ENCODE measurements at places on chromosomes 7 and 10.

DNA sequence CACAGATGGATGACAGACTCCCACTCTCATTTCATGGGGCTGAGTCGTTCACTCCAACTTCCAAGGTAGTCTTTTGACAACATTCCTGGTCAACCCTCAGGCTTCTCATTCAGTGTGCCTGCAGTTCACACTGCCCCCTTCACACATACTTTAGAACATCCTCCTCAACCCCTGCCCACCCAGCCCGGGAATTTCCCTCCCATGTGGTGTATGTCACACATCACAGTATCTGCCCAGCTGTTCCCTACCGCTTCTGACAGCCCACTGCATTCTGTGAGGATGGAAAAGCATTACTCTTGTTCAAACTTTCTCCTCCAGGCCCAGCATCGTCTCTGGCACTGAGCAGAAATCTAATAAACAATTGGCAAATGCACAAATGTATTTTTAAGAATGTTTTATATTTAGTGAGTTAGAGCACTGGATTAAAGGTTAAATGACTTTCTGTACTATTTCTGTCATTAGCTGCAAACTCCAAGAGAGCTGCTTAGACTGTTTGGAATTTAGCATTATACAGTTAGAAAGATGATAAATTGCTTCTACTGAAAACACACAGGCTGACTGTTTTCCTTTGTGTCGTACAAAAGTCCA, 110.4 kb downstream of the SFMBT2 start:
- no peak for DNase-seq

DNA sequence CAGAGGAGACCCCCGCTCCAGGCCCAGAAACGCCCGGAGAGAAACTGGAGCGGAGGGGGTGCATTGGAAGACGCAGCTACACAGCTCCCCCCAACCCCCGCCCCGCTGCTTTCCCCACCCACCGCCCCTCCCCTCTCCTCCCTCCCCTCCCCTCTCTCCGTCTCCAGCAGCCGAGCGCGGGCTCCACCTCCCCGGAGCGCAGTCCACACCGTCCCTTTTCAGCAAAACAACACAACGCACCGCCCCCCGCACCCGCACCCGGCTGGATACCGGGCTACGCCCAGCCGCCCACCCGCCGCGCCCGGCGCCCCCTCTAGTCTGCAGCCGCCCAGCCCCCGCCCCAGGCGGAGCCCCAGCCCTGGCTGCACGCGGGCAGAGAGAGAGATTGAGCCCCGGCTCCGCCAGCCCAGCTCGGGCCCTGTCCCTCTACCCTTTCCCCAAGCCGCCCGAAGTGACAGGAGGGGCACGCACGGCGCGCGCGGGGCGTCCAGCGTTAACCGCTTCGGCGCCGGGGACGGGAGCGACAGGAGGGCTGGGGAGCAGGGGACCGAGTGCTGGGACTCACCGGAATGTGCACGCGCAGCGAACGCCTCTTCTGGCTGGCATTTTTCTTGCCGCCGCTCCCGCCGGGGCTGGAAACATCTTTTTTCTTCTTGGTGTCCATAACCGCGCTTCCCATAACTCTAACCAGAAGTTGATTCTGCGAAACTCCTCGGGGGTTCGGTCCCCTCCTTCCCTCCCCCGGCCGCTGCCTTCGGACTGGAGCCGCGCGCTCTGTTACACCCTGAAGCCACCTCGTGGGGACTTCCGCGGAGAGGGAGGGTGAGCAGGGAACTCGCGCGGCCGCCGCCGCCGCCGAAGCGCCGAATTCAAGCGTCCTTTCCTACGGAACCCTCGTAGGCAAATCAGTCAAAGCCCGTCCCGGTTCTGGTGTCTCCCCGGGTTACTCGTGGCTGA, 695 bp downstream of the PRKAG2 start:
- DNase-seq, result no peak

DNA sequence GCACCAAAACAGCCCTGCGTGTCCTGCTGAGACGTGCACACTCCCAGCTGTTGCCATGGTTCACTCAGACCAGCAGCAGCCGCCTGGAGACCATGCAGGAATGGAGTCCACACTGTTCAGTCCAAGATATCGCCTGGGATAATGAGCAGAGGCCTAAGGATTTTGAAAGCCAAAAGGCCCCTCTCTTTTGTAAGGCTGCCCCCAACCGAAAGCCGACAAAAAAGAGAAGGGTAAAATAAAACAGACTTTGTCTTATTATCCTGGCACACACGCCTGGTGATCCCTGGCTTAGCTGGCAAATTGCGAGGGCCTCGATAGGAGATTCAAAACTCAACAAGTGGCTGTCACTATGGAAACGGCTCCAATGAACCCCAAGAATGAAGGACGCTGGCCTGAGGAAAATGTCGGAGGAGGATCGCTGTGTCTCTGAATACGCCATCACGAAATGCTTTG, 263.6 kb downstream of the SKIDA1 start:
- DNase-seq, result no peak

- DNase-seq, result peak; percentile 80
Observed at GRCh38 chr7:18978108-18978495, 139.3 kb downstream of the TWIST1 start.

DNA sequence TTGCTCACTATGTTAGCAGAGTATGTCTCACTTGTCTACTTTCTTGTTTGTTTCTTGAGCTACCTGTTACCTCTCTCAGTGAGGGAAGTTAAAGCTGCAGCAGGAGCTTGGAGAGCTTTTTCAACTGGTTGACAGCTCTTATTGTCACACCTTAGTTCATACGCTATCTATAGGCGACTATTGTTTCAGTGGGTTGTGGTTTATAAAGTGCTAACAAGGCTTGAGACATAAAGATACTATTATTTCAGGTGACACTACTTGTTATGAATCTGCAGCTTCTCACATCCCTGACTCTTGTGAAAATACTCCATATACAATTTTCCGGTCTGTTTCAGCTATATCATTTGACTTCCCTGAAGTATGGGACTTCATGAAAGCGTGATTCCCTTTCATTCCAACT, 167.4 kb downstream of the CSTF2T start:
- DNase-seq, result no peak

- DNase-seq, result peak; percentile 92
Observed at GRCh38 chr10:79488336-79488735, 24.0 kb upstream of the EIF5AL1 start.

DNA sequence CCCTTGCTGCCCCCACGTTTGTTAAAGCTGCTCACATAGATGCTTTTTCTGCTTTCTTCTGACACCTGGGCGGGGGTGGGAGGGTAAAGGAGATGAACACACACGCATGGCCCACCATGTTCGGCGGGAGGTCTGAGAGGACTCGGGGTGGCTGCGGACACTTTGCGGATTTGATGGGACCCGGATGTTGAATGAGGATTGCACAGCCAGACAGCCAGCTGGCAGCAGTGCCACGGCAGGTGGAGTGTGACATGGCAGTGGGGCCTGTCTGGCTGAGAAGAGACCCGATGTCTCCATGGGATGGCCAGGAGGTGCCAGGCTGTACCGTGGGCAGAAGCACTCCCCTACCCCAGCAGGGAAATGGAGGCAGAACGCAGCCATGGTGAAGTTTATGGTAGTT, 31.2 kb downstream of the PPP2R2D start:
- no peak for DNase-seq

GRCh38 chr7:155233311-155234157, 64.1 kb upstream of the INSIG1 start:
- peak; percentile 38 for DNase-seq

DNA sequence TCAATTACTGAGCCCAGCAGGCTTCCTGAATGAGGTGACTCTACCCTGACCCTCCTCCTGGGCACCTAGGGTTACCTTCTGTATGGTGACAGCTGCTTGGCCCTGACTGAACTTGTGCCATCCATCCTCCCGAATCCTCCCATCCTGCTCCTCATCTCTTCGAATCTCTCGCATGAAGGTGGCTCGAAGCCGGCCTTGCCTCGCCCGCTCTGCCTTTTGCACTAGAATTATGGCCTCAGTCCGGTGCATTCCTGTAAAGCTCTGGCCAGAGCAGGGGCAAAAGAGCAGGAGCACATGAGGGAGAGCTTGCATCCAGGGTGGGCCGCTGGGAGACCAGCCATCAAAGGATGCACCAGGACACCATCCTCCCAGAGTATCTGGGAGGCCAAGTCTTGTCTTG, 7.5 kb downstream of the H2BK1 start:
- no peak for DNase-seq

DNA sequence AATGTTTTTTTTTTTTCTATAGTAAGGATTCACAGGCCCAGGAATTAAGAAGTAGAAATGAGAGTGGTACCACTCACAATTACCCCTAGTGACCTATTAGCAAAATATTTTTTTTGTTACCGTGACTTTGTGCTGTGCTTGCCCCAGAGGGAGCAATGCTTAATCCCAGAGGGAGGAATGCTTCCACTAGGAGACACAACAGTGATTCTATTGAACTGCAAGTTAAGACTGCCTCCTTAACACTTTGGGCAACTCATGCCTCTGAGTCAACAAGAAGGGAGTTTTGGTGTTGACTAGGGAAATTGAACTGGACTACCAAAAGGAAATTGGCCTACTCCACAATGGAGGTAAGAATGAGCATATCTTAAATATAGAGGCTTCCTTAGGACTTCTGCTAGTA, 17.2 kb upstream of the MEOX2 start:
- DNase-seq, result no peak

DNA sequence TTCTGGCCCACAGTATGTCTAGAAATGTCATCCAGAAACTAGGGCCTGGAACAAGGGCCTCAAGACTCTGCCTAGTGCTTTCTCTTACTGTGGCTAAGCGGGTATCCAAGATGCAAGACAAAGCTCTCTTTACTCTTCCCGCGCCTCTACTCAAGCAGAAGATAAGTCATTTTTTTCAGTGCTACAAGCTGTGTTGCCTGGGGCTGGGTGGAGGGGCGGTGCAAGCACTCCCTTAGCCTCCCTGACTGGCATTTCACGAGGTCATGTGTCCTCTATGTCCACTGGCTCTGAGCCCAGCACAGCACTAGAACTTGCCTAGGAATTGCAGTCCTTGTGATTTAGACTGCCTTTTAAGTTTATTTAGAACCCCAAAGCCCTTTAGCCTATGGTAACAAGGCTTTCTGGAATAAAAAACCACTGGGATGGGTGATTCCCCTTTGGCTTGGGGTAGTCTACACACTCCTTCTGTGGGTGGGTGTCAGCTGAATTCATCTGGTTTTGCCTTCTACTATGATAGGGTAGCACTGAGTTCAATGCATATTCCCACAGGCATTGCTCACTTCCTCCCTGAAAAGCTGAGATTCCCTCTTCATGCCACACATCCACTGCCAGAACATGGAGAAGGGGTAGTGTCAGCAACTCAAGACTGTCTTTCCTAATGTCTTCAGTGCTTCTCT, 371.8 kb upstream of the KCND2 start:
- peak; percentile 3 for DNase-seq

GRCh38 chr7:16095171-16095950, 326.0 kb downstream of the CRPPA start:
- DNase-seq, result no peak

GRCh38 chr10:34739915-34740314, 75.2 kb downstream of the PARD3 start:
- DNase-seq, result peak; percentile 75

DNA sequence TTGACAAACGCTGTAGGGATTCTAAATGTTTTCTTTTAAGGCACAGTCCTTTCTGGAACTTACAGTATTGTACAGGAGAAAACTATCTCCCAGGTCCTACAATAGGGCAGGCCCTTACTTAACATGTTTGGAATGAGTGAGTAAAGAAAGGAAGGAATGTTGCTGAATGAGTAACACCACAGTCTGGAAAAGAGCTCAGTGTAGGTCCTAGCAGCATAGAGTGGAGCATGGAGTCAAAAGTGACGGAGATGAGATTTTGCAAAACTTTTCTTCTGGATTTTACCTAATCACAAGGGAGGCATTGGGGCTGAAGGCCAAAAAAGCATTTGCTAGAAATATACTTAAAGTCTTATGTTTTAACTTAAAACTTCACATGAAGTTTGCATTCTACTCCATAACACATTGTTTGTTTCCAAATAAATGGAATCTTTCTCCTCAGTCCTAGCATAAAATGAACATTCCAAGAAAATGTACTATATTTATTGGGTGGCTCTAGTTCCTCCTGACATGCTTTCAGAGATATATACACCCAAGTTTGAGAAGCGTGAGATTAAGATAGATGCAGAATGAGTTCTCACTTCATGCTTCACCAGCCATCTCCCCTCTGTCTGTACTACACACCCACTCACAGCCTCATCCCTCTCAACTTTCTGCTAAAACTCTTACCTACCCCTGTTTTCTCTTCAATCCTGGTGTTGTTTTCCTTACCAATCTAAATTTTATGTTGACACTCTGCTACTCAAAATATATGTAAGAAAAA, 20.2 kb upstream of the ADD3 start:
- DNase-seq, result peak; percentile 73

DNA sequence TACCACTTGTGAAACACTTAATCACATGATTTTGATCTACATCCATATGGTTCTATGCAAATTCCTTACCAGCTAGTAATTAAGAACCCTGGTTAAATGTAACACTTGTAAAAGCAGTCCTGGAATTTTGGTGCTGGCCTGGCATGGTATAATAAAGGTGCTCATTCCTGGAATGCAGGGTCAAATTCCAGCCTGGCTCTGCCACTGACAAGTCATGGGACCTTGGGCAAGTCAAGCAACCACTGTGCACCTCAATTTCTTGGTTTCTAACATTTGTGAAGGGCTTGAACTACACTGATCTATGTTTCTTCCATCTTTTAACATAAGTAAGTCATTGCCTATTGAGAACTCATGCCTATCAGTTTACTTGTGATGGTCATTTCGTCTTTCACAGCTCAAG, 91.9 kb upstream of the PIK3CG start:
- no peak for DNase-seq

- DNase-seq, result no peak
Observed at GRCh38 chr7:54955296-54955695, 63.5 kb upstream of the EGFR start.

DNA sequence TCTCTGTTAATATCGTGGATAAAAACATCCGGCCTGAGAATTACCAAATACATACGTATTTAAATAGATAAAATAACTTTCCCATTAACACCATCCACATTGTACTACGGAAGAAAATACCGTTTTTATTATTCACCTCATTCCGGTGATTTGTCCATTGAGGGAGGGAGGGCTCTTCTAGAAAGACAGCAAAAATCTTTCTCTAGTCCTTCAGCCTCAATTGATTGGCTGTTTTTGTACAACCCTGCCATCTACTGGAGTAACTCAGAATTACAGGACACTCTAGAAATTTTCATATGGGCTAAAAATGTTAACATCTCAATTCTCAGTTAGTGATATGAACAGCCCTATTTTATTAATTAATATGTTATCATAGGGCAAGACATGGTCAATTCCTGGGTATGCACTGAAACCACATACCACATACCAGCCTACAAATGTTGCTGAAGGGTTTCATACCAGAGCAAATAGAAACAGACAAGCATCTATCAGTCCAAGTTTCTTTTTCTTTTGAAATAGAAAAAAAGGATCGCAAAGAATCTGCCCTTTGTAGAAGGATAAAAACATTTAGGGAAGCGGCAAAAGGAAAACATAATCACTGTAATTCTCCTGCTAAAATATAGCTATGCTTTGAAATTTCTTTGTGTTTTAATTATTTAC, 55.8 kb upstream of the CDCA7L start:
- peak; percentile 67 for DNase-seq

DNA sequence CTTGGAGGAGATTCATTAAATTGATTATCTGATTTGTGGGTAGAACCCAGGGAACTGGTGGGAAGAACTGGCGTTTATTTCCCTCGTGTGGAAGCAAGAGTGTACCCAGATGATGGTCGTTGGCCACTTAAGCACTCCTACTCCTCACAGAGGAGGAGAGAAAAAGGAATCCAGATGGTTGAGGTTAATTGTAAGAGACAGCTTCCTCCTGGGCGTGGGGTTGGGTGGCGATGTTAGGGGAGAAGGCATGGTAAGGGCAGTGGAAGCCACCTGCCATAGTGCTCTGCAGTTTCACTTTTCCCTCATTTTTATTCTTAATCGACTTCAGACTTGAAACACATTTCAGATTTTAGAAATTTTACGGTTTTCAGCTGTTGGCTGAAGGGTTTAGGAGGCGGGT, 104.1 kb downstream of the DOCK1 start:
- DNase-seq, result no peak

Data from brain microvascular endothelial cell (primary cell).